ENCODE measurements at places on chromosomes 16 and 17.

DNA sequence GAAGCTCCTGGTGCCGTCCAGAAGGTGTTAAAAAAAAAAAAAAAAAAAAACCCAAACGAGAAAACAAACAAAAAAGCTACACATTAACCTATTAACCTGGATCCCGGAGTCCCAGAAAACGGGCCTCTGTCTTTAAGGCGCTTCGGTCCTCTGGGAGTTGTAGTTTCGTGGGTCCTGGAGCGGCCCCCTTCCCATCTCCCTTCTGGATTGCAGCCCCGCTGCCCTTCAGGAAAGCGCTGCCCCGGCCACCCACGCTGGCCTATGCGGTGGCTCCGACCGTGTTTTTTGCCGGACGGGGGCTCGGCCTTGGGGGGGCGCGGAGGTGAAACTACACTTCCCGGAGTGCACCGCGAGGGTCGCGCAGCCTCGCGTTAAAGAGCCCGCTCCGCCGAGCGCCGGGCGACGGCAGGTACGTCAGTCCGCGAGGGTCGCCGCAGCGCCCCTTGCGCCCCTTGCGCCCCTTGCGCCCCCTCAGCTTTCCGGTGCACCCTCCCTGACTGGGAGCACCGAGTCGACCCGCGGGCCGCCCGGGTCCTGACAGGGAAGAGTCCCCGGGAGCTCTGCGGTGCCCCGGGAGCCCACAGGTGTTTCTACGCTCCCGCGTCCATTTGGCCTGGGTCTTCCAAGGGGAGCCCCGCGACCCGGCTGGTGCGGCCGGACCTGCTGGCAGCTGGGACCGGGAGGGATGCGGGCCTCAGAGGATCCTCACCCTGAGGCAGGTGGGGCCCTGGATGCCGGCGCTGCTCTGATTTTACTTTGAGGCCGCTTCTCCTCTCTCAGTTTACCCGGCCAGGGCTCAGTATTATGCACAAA lies at the start of gene FCSK:
Gene FCSK, plus strand, starts transcription at position 374 of the 813 bp plus-strand sequence. CDS start 8,596 bp downstream, outside the sequence.
- peak; percentile 82 for DNase-seq

- DNase-seq: no peak
Measured at GRCh38 chr17:70136131-70136530, 33.2 kb upstream of the KCNJ2 start.

- no peak for DNase-seq
Measured at GRCh38 chr16:4685776-4686496, 7.4 kb upstream of the NUDT16L1 start.

DNA sequence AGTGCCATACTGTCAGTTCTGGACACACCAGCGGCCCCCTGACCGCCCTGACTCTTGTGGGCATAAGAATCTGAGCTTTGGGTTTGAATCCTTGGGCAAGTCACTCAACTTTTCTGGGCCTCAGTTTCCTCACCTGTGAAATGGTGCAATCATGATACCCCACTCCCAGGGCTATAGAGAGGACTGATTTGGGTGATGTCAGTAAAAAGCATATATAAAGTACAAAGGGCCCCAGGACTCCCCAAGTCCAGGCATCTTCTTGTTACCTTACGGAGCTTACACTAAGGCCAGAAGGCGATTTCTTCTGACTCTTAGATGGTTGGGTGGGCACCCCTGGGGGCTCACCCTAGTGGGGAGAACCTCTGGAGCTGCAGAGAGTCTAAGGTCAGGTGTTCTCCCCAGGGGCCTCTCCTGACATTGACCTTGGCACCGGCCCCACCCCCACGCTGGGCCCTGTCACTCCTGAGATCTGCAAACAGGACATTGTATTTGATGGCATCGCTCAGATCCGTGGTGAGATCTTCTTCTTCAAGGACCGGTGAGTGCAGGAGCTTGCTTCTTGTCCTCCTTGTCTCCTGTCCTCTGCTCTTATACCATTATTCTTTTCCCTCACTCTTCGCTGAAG lies 13.9 kb downstream of the MMP2 start:
- no peak for DNase-seq
